PC-9 (cell line): ENCODE measurements at places on chromosomes 11 and 22.

DNA sequence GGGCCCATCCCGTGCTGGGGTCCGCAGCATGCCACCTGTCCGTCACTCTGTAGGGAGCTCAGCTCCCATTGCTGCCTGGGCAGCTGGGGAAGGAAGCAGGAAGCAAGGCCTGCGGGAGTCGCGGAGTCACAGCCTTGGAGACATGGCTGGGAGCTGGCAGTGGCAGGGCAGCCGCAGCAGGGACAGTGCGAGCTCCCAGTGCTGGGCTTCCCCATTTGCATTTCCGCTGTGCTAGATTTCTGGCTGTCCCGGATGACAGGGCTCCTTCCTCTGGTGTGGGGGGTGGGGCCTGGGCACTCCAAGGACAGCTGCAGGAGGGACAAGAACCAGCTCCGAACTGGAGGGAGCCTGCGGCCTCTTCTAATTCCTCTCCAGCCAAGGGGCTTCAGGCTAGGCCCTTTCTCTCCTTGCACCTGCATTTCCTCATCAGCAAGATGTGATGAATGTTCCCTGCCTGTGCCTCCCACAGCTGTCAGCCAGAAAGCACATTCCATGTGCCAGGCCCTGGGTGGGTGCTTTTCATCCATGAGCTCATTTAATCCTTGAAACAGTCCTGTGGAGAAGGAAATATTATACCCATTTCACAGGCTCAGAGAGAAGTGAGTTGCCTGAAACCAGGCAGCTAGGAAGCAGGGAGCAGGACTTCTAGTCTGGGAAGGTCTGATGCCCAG lies 48.0 kb downstream of the MYO7A start:
- no peak for DNase-seq

- no peak for DNase-seq
Measured at GRCh38 chr22:19525116-19525660, 978 bp upstream of the CLDN5 start.

DNA sequence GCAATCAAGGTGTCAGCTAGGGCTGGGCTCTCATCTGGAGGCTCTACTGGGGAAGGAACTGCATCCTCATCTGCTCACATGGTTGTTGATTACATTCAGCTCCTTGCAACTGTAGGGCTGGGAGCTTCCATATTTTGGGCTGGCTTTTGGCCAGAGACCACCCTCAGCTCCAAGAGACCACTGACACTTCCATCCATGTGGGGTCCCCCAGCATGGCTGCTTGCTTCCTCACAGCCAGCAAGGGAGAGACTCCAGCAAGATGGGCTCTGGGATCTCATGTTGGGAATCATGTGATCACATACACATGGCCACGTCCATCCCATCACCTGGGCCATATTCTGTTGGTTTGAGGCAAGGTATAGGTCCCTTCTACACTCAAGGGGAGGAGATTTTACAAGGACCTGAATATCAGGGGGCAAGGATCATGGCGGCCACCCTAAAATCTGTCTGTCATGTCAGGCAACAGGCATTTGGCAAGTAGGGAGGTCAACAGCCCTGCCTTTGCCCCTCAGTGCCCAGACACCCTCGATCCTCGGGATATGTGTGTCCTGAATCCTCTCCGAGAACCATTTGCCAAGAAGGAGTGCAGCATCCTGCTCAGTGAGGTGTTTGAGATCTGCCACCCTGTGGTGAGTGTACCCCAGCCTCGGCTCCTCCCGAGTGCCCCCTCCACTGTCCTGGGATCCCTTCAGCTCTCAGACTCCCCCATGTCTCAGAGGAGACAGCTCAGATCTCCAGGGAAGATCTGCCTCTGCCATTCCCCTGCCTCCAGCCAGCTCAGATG lies 48.7 kb downstream of the OTOG start:
- DNase-seq = no peak

DNA sequence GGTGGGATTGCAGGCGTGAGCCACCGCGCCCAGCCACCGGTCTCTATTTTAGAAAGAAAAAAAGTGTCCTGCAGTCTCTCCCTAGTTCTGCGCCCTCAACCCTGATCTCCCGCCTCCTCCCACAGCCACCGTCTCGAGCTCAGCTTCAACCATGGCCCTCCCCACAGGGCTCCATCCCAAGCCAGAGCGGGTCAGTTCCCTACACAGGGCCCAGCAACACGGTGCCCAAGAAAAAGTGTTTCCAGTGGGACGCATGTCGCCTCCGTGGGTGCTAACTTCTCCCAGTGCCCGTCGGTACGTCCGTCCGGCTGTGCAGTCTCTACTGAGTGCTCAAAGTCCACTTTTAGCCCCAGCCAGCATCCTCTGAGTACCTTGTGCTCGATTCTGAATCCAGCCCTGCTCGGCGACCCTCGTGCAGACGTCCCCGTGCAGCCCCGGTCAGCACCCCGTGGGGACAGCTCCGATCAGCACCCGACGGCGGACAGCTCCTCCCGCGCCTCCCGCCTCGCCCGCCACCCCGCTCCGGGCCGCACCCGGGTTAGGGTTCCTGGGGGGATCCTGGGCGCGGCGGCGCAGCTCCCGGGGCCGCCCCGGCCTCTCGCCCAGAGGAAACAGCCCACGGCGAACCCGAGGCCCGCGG lies 657 bp upstream of the MAPK8IP2 start:
- DNase-seq = peak; percentile 61

GRCh38 chr11:57648801-57649735 lies 644 bp downstream of the YPEL4 start:
- no peak for DNase-seq

DNA sequence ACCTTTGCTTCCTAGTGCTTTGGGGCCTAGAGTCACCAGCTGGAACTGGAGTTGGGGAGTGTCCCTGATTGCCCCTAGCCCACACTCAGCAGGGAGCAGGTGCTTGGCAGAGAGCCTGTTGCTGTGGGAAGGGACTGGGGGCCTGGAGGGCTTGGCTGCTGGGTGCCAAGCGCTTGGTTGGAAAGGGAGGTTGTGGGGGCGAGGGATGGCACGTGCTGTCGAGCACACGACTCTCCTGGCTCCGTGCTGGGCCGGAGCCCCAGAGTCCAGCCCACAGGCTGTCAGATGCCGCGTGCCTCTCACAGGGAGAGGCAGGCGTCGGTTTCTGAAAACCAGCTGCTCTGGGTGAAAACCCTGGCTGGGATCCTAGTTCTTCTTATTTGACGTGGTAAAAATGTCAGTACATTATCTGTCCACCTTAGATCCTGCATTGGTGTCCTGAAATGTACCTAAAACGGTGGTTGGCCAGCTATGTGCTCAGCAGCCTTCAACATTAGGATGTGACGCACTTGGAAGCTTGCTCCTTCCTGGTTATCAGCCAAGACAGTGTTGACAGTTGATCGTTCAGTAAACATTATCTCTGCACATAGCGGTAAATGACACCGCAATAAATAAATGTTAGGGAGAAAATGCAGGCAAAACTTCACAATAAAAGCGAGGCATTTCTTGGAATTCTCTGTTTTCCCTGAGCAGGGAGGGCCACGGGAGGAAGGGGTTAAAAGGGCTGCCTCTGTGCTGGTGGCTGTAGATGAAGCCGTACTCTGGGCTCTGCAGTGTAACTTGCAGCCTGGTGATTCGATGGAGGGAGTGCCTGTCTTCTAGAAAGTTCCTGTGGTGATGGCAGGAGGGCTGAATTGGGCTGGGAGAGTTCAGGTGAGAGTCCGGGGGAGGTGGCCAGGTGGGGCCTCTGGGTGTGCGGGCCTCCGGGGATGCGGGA lies 29.2 kb downstream of the GRAMD4 start:
- no peak for DNase-seq

GRCh38 chr11:7511401-7511800 lies 2.4 kb upstream of the PPFIBP2 start:
- no peak for DNase-seq

DNA sequence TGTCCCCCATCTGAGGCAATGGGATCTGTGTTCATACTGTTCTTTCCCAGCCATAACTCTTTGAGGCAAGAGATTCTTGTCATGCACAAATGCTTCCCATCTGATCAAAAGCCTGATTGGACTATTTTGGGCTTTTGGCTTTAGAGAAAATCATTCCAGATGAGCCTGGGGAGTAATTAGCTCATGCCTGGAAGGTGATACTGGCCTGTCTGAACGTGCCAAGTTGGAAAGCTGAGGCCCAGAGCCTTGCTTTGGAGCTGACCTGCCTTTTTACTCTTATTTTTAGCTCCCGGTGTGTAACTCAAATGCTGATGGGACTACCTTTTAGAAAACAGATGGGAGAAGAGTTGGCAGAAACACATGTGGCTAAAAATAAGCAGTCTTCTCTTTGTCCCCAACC lies 105.0 kb downstream of the DBX1 start:
- no peak for DNase-seq

GRCh38 chr11:102240502-102240901 lies 76.8 kb upstream of the BIRC3 start:
- DNase-seq = peak; percentile 41

GRCh38 chr11:35623621-35624168 lies 5.4 kb downstream of the FJX1 start:
- no peak for DNase-seq

GRCh38 chr11:108858622-108859021 lies 193.8 kb downstream of the DDX10 start:
- no peak for DNase-seq

DNA sequence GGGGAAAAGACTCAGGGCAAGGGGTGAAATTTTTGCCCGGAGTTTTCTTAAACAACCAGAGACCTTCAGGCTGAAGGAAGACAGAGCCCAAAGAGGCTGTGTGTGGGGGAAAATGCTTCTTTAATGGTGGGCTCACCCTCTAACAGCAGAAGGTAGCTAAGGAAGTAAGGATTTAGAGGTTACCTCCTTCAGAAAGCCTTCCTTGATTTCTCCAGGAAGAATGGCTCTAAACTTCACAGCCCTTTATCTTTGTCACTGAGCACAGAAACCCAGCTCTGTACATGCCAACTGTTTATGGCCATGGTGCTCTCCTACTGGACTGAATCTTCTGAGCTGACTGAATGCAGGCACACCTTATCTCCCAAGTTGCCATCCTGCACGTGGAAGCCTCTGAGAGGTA lies 196.0 kb downstream of the TENM4 start:
- DNase-seq = no peak

- DNase-seq = no peak
Measured at GRCh38 chr11:68854273-68854958, 12.7 kb upstream of the CPT1A start.

DNA sequence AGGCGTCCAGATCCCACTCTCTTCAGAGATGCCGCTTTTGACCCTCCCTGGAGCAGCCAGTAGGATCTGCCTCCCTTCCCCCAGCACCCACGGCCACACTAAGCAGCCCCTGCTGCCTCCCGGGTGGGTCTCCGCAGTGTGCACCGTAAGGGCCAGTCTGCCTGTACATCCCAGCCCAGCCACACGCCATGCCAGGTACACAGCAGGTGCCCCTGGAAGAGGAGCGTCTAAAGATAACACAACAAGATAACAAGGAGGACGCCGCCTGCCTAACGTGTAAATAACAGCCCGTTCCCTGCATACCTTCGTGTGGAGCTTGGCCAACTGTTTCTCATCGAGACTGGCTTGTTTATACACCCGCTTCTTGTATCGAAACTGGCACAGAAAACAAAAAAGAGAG lies 139.4 kb downstream of the SHANK2 start:
- no peak for DNase-seq

- no peak for DNase-seq
Measured at GRCh38 chr11:67577951-67578350, 5.7 kb upstream of the GSTP1 start.

GRCh38 chr11:2737866-2738265 lies 38.1 kb upstream of the KCNQ1OT1 start:
- DNase-seq = no peak

- DNase-seq = no peak
Measured at GRCh38 chr11:92626624-92627023, 342.8 kb upstream of the MTNR1B start.

DNA sequence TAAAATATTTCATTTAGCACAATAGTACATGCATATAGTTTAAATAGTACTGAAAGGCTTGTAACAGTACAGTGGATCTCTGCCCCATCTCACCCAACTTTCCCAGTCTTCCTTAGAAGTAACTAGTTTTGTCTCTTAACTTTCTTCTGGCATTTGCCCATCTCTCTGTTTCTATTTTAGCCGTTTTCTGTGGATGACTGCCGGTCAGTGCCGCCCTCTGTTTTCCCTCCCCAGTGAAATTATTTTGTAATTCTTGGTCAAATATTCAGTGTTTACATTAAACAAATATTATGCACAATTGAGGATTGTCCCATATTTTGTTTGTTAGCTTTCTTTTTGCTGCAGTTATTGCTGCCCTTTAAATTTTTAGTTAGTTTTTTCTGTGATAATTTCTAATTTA lies 8.3 kb downstream of the PDHX start:
- DNase-seq = no peak

- DNase-seq = no peak
Measured at GRCh38 chr22:28115426-28115825, 196.4 kb upstream of the PITPNB start.

DNA sequence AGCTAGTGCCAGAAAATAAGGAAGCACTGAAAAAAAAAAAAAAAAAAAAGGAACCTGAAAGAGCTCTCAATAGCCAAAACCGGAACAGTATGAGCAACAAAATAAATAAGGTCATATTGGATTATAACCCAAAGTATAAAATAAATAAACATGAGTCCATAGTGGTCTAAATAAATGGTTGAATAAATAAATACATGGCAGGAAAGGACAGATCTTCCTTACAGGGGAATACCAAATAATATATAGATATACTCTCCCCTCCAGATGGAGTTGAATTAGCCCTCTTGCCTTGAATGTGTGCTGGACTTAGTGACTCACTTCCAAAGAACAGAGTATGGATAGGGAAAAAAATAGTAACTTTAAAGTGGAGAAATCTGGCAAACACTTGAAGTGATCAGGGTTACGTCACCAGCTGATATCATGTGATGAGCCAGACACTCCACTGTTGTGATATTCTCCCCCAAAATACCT lies 14.3 kb upstream of the ARRB1 start:
- no peak for DNase-seq

DNA sequence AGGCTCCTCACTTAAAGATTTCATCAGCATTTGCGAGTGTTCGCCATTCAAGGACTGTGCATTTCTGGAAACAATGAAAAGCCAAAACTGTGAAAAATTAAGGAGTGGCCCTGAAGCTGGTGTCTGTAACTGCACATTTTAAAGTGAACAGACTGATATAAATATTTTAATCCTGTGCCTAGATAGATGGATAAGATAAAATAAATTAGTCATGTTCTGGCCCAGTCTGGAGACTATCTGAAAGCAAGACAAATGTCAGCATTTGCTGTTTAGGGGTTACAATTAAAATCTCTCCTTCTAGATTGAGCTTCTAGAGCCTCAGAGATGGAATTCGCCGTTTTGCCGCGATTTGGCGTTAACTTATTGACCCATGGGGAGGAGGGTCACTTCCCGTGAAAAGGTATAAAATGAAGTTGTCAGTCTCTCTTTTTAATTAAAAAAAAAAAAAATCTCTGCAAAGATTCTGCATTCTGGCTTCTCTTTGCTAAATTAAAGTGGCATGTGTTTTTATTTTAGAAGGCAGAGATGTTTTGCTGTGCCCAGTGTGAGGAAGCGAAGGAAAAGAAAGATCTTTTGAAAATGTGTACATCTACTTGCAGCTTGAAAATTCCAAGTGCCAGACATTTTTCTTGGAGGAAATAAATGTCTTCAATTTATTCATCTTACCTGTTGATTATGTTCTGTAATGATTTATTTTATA lies 79.7 kb upstream of the WNT7B start:
- DNase-seq = no peak
